ENCODE measurements at places on chromosomes 1 and 21.

DNA sequence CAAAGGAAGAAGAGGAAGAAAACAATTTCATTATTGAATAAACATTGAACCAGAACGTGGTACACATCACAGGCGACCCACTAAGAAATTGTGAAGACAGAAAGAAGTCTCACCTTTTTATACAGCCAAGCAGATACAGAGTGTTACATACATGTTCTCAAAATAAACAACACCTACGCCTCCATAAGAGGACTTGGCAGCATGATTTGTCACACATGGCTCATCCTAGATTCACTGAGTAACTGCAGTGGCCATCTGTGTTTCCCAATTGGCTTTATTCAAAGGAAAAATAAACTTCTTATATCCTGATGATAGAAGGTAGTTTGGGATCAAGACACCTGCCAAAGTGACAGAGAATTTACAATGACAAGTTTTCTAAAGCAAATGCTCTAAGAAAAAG lies 7.6 kb upstream of the KRTAP19-8 start:
- no peak for DNase-seq

DNA sequence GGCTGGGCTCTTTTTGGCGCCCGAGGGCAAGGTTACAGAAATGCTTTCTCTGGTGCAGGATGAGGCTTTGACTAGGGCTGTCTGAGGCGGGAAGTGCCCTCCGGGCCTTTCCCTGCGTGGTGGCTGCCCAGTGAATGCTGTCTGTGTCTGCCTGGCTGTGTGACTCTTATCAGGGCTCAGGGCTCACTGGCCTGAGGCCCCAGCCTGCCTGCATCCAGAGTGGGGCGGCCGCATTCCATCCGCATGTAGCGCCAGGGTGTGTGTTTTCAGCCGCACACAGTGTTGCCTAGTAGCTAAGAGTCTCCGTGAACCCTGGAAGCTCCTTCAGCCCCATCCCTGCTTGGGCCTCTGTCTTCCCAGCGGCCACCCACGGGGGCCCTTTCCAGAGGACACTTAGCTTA lies 59.1 kb downstream of the FAAP20 start:
- DNase-seq, result peak; percentile 94

- no peak for DNase-seq
Measured at GRCh38 chr1:46755121-46755520, 36.2 kb upstream of the EFCAB14 start.

GRCh38 chr1:193346085-193346484 lies 159.7 kb upstream of the B3GALT2 start:
- no peak for DNase-seq

DNA sequence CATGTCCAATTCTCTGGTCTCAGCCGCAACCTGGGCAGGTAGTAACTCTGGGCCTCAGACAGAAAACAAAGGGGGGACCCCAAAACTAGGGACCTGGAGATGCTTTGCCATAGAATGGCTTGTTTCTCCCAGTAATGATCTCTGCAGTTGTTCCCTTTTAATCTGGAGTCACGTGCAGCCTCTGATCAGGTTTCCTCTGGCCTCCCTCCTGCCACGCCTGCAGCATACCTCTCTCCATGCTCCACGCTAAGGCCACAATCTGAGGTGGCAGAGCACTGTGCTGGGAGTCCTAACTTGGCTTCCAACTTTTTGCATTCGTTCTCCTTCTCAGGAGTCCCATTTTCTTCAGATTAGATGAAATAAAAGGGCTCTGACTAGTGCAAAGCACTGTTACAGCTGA lies 1.9 kb downstream of the PABPC4 start:
- peak; percentile 7 for DNase-seq

- no peak for DNase-seq
Measured at GRCh38 chr1:14080653-14081052, 380.7 kb downstream of the PRDM2 start.

GRCh38 chr1:113770031-113770430 lies 10.7 kb upstream of the PHTF1 start:
- DNase-seq, result no peak

GRCh38 chr1:184791550-184791900 lies 36.9 kb upstream of the EDEM3 start:
- peak; percentile 18 for DNase-seq

DNA sequence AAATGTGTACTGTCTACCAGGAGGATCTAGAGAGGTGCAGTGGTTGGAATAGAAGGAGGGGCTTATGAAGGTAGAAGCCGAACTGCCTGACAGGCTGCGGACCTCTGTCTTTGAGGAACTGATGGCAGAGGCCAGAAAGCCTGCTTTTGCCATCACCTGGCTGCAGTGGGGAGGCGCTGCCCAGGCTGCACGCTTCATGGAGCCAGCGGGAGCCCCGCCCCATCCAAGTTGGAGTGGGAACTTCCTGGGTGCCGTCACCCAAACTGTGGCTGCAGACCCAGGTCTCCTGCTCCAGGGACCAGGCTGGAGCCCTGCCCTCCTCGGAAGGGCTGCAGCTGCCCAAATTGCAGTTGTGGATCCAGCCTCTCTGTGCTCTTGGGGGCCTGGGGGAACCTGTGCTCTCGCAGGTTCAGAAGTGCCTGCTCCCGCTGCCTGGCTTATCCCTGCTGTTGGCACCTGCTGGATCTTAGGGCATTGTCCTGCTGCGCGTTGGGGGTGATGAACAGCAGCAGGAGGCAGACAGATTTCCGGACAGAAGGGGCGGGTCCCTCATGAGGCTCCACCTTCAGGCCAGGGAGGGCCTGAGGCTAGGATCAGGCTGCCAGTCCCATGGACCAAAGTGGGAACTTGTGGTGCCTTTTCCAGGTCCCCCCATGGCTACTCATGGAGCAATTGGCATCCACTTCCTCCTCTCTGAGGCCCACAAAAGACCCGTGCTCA lies 118.0 kb upstream of the PLPPR4 start:
- DNase-seq, result no peak

All from brain microvascular endothelial cell (primary cell).